ENCODE measurements at places on chromosomes 3 and 15. TPM values are rescaled to one million over a fixed set of nuclear protein-coding genes. Genes with fewer than 3 reads are reported as not detected.

The ZBTB47 gene
- polyA plus RNA-seq = 4.1 TPM

The ARPIN gene
- 12.9 TPM for polyA plus RNA-seq

The CYP19A1 gene
- not detected for polyA plus RNA-seq

The AMIGO3 gene
- polyA plus RNA-seq = 2.6 TPM

The TAGLN3 gene
- polyA plus RNA-seq = 1.6 TPM

The ANKUB1 gene
- not detected for polyA plus RNA-seq
